ENCODE measurements at places on chromosomes 11 and 22. TPM values are rescaled to one million over a fixed set of nuclear protein-coding genes. Genes with fewer than 3 reads are reported as not detected.

The C1QTNF6 gene
- total RNA-seq: 1.3 TPM

The ZNF215 gene
- 0.77 TPM for total RNA-seq

The MMP13 gene
- total RNA-seq: not detected

The FREY1 gene
- total RNA-seq: not detected

The SLC22A12 gene
- not detected for total RNA-seq

The POGLUT3 gene
- 11.9 TPM for total RNA-seq

The SGSM1 gene
- total RNA-seq: 8.8 TPM

The CCDC15 gene
- 0.25 TPM for total RNA-seq

The SESN3 gene
- 8.1 TPM for total RNA-seq

The LUZP2 gene
- not detected for total RNA-seq

The GLYATL1B gene
- not detected for total RNA-seq

The ANO9 gene
- total RNA-seq: 0.11 TPM

The SERHL2 gene
- total RNA-seq: 3.5 TPM

The BACE1 gene
- total RNA-seq: 13.8 TPM

The SOX6 gene
- 20.2 TPM for total RNA-seq

The LRRC10B gene
- 0.88 TPM for total RNA-seq

The ANGPTL5 gene
- 1.3 TPM for total RNA-seq

The TRIM21 gene
- total RNA-seq: 8.4 TPM

The KRTAP5-3 gene
- not detected for total RNA-seq

The USP2 gene
- total RNA-seq: 135 TPM

The CBLIF gene
- not detected for total RNA-seq

The ALX4 gene
- not detected for total RNA-seq

The C2CD2L gene
- total RNA-seq: 10.8 TPM

The MRPL16 gene
- 93.2 TPM for total RNA-seq

The CARD18 gene
- 0.63 TPM for total RNA-seq

The FOLH1 gene
- not detected for total RNA-seq

The KCNK7 gene
- total RNA-seq: 0.85 TPM

The DHCR7 gene
- total RNA-seq: 39.1 TPM

The ZBTB16 gene
- total RNA-seq: 64.5 TPM

The RIN1 gene
- total RNA-seq: 1.0 TPM

The OR2D2 gene
- total RNA-seq: not detected

The UPK3A gene
- not detected for total RNA-seq

The ENTHD1 gene
- total RNA-seq: not detected

The ACR gene
- 0.30 TPM for total RNA-seq

The CCDC89 gene
- total RNA-seq: 0.63 TPM

The CHCHD10 gene
- 1,446 TPM for total RNA-seq

The TMEM45B gene
- not detected for total RNA-seq

The PKP3 gene
- total RNA-seq: 0.52 TPM

The LGALS1 gene
- 843 TPM for total RNA-seq

The GGTLC3 gene
- not detected for total RNA-seq

The PAMR1 gene
- 12.9 TPM for total RNA-seq

The ADM2 gene
- total RNA-seq: not detected

The ZNF214 gene
- 0.96 TPM for total RNA-seq

The CARD10 gene
- 9.0 TPM for total RNA-seq

The PATE4 gene
- total RNA-seq: not detected

The LARGE2 gene
- not detected for total RNA-seq

The DLG2 gene
- 6.5 TPM for total RNA-seq

The NPTXR gene
- total RNA-seq: 23.3 TPM

The KRTAP5-2 gene
- total RNA-seq: not detected

The CADM1 gene
- 51.1 TPM for total RNA-seq

The IRAG1 gene
- 5.1 TPM for total RNA-seq

The NTM gene
- 1.0 TPM for total RNA-seq

The ROBO4 gene
- total RNA-seq: 20.7 TPM

The SYT12 gene
- total RNA-seq: 0.05 TPM

The TH gene
- not detected for total RNA-seq

The CALCB gene
- total RNA-seq: not detected

The C22orf31 gene
- 0.30 TPM for total RNA-seq

The UBTFL1 gene
- not detected for total RNA-seq

Measured in left ventricle myocardium inferior (tissue), 1 donor.